Dermis microvascular lymphatic vessel endothelial cell (primary cell): ENCODE measurements at places on chromosomes 4 and X. TPM values are rescaled to one million over a fixed set of nuclear protein-coding genes. Genes with fewer than 3 reads are reported as not detected.

CFAP47 gene
- total RNA-seq: not detected in 2 replicates

PCDH18 gene
- 0.13 and 0.38 TPM in 2 replicates for total RNA-seq

IL2 gene
- not detected in 2 replicates for total RNA-seq

DNA sequence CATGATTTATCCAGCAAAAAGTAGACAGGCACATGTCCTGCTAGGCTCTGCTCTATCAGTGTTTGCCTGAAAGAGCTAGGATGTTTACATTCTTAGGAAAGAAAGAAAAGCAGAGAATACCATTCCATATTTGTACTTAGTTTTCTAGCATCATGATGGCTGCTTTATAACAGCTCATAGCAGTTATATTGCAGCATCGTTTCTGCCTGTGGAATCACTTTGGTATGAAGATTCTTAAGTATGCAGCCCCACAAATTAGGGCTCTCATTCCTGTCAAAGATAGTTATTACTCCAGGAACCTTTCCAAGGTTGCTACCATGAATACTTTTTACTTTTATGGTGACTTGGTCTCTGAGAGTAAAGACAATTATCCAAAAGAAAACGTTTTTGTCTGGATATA lies 119.0 kb upstream of the MYOZ2 start:
- no peak for DNase-seq

DNA sequence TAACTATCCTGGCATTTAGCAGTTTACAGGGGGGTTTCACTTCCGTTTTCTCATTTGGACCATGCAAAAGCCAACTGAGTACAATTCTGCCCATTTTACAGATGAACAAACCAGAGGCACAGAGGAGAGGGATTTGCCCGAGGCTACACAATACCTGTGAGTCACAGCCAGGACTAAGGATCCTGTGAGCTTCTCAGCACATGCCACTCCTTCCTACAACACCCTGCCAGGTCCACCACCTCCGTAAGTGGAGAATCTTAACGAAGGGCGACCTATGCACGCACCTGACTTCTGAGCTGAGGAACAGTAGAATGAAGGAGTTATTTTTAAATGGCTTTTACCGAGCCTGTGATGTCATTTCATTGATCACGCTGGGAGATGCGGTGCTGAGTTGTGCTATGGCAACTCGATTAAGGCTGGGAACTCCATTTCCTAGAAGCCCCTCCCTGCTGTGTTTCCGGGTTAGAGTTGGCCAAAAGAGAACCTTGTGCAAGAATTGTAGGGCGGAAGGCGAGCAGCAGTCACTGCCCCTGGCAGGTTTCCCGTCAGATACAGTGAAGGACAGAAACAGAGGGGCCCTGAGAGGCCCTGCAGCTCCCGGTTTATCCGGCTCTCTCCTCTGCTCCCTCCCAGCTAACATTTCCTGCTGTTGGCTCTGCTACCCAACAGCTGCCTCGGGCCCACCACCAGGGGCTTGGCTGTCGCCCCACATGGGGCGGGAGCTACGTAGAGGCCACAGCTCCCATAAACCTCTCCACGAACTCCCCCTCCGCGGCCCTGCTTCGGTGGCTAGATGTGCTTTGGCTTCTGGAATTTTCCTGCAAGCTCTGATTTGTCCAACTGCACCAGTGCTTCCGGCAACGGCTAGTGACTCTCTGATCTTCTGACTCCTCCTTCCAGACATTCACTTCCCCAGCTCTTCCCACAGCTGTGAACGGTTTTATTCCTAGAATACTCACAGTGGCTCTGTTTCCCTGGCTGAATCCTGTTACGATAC lies 75.1 kb upstream of the USP9X start:
- peak; percentile 91 for DNase-seq

DNA sequence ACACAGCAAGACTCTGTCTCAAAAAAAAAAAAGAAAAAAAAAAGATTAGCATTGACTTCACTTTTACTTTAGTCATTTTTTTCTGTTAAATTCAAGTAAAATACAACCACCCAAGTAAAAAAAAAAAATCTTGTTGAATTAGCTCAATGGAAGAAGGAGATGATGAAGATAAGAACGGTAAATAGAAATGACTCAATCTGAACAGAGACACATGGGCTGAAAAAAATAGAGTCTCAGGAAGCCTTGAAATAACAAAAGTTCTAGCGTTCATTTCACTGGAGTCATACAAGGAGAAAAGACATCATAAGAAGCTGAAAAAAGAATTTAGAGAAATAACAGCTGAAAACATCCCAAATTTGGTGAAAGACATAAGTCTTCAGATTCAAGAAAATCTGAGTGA lies 75.5 kb downstream of the CASP3 start:
- peak; percentile 84 for DNase-seq
